ENCODE measurements at places on chromosomes 1 and 21. TPM values are rescaled to one million over a fixed set of nuclear protein-coding genes. Genes with fewer than 3 reads are reported as not detected.

Gene ZNF695
- total RNA-seq, result not detected

GRCh38 chr1:244901400-244902015 is 37.2 kb upstream of the HNRNPU start:
- DNase-seq, result no peak

Gene SIPA1L2
- total RNA-seq, result 102 TPM

Gene CFHR3
- total RNA-seq, result not detected

GRCh38 chr1:198968866-198969265 is 330.0 kb downstream of the PTPRC start:
- DNase-seq, result no peak

GRCh38 chr1:160134791-160135572 is 16.4 kb upstream of the ATP1A4 start:
- no peak for DNase-seq

- peak; percentile 30 for DNase-seq
Measured at GRCh38 chr1:39576016-39576657, 453 bp downstream of the PABPC4 start.

Gene CORT
- 0.37 TPM for total RNA-seq

Gene CFAP141
- total RNA-seq, result not detected

- DNase-seq, result no peak
Measured at GRCh38 chr1:24588573-24588972, 32.7 kb downstream of the NCMAP start.

GRCh38 chr1:244513493-244513892 is 52.4 kb downstream of the CATSPERE start:
- DNase-seq, result no peak

Gene ACBD3
- 33.7 TPM for total RNA-seq

Gene GJC2
- 1.00 TPM for total RNA-seq

DNA sequence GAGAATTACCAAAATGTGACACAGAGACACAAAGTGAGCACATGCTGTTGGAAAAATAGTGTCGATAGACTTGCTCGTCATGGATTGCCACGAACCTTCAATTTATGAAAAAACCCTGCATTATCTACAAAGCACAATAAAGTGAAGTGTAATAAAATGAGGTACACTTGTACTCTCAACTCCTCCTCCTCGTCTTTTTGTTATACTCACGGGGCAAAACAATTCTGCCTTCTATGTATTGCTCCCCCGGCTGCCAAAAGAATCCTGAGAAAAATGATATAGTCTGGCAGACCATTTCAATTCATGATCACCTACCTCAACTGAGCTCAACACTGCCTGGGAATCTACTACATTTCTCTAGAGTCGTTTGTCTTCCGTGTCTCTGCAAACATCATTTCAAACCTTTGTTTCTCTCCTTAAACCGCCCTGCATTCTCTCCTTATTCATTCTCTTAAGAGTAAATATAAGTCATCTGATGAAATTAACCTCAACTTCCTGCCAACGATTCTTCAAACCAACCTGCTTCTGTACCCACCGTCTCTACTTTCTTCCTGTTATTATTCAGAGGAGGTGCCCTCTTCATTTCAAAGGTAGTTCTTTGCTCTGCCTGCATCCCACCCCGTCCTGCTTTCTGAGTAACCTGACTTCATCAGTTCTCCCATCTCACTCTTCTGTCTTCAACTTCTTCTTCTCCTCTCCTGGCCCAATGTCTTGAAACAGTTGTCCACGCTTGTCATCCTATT is 12.9 kb upstream of the IL19 start:
- no peak for DNase-seq

- DNase-seq, result no peak
Measured at GRCh38 chr1:27473755-27474154, 16.2 kb downstream of the WASF2 start.

Gene IFI44
- total RNA-seq, result 43.0 TPM

Measured in heart left ventricle (tissue), 16 donors.